ENCODE measurements at places on chromosomes 11 and 22. TPM values are rescaled to one million over a fixed set of nuclear protein-coding genes. Genes with fewer than 3 reads are reported as not detected.

The PKNOX2 gene
- 2.0 TPM for total RNA-seq

The CBLIF gene
- total RNA-seq: not detected

The GGTLC3 gene
- not detected for total RNA-seq

The TMEM132A gene
- 17.9 TPM for total RNA-seq

The UBQLN3 gene
- total RNA-seq: not detected

The HEPN1 gene
- not detected for total RNA-seq

The USP2 gene
- not detected for total RNA-seq

GRCh38 chr11:33068611-33069340 lies 29.4 kb downstream of the TCP11L1 start:
- DNase-seq: no peak

DNA sequence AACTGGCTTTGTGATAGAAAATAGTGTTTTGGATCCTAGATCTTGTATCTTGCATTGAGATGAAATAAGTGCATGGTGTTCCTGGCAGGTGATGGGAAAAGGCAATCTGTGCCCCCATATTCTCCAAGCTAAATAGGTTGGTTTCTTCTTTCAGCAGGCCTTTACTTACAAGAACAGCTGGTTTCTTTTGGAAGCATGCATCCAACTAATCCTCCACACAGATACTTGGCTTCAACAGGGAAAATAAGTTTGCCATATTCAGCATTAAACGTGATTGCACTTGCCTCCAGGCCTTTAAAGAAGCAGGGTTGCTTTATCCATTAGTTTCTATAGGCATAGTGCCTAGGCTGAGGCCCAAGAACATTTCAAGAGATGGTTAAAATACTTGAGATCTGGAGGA lies 59.9 kb downstream of the APIP start:
- DNase-seq: no peak

DNA sequence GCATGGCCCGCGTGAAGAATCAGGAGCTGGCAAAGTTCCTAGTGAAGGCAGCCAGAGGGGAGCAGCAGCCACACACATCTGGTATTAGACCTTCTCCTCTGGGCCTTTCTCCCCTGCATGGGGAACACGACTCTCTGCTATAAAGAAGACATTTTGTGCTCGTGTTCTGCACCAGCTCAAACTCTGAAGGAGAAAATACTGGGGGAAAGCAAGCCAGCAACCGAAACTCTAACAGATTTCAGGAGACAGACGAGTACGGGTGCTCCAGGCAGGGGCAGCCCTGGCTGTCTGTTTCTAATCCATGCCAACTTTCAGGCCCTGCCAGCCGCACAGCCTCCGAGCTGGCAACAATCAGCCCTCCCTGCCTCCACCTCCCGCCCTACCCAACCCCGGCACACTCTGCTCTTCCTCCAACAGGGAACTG lies 296.3 kb downstream of the BRD1 start:
- no peak for DNase-seq

- DNase-seq: no peak
Measured at GRCh38 chr22:39360674-39361413, 11.1 kb downstream of the SYNGR1 start.

GRCh38 chr11:9576701-9577381 lies 3.4 kb downstream of the WEE1 start:
- DNase-seq: peak; percentile 72

DNA sequence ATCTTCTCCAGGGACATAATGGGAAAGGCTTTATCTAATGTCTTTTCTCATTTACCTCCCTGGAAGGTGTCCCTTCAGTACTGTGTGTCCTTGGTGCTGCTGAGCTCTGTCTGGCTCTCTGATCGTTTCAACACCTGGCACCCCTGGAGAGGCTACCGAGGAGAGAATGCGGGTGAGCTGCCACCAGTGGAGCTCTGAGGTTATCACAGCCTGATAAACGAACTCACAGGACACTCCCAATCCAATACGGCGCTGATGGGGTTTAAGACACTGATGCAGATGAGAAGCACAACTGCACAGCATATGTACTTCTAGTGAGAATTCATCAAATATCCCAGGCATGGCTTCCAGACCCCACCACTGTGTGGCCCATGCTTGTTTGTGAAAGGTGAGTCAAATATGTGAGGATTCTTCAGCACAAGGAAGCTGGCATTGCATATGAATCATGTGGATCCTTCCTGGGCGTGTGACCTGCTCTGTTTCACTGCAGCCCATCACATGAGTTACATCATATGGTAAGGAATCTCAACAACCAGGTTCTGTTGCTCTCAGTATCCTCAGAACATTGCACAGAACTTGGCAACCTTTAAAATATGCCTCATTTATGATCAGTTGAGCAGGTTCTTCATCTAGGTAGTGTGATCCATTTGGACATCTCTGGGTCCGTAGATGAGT lies 34.8 kb upstream of the VWA5A start:
- DNase-seq: no peak

GRCh38 chr22:49159711-49160110 lies 668.0 kb downstream of the BRD1 start:
- no peak for DNase-seq

GRCh38 chr11:78615724-78616123 lies 41.1 kb upstream of the NARS2 start:
- DNase-seq: no peak

- DNase-seq: peak; percentile 30
Measured at GRCh38 chr11:110909336-110909735, 197.1 kb upstream of the ARHGAP20 start.

DNA sequence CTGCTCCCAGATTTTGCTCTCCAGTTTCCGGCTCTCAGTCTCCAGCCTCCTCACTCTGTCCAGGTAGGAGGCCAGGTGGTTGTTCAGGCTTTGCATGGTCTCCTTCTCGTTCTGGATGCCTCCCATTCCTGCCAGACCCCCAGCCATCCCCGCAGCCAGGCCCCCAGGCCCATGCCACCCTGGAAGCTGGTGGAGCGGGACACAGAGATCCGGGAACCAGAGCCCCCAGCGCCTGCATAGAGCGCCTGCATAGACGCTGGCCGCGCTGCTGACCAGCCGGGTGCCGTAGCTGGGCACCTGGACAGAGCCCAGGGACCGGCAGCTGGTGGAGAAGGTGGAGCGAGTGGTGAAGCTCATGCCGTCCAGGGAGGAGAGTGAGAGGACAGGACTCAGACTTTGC lies 82.7 kb upstream of the LDLRAD3 start:
- no peak for DNase-seq

- no peak for DNase-seq
Measured at GRCh38 chr22:47002692-47003091, 240.2 kb downstream of the TBC1D22A start.

DNA sequence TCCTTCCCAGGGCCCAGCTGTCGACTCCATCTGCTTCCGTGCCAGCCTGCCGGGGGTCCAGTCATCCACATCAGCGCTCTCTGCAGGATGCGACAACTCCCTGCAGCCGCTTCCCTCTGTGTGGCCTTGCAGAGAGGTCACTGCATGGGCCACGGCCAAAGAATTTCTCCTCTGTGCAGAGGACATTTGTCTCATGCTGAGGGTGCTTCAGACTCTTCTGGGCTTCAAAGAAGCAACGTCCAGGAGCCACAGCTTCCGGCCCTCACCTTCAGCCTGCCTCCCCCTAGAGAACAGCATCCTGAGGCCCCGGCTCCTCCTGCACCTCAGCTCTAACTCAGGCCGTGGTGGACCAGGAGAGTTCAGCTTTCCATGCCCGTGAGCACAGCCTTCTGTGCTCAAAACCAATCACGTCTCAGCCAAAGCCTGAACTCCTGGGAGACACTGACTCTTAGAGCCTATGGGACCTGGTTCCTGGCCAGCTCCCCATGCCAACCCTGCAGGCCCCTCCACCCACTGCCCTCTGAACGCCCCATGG lies 258.9 kb downstream of the BRD1 start:
- no peak for DNase-seq

DNA sequence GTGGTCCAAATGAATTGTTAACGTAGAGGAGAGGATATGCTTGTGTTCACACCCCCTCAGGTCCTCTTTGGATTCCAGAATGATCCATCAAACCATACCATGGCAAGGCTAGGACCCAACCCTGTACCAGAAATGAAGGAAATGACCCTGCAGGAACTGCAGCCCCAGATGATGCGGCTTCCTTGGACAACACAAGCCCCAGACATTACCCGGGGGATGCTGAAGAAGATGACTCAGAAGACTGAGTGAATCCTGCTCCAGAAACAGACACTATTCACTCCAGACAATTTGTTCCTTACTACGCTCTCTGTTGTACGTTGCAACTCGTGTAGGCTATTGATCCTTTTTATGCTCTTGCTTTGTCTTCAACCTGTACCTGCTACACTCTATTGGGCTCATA lies 15.2 kb upstream of the MTMR2 start:
- no peak for DNase-seq

DNA sequence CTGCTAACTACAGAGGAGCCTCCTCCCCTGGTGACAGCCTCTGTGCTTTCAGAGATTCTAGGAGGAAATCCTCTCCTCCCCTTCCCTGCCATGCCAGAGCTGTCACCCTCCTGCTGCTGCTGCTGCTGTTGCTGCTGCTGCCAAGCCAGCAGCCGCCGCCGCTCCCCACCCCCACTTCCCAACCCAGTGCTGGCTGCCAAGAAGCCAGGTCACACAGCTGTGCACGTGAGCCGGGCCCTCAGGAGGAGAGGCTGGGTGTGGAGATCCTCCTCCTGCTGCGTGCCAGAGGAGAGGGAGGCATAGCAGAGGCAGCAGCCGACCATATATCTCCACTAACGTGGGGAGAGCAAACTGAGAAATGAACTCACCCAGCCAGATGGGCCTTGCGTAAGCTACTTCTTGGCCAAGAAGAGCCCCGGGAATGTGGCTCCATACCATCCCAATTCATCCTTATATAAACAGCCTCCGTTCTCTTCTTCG lies 12.4 kb downstream of the CRY2 start:
- DNase-seq: peak; percentile 99

- DNase-seq: no peak
Measured at GRCh38 chr11:23536907-23537306, 676.6 kb upstream of the CCDC179 start.

- DNase-seq: no peak
Measured at GRCh38 chr11:69230856-69231425, 63.0 kb upstream of the MYEOV start.

- DNase-seq: peak; percentile 87
Measured at GRCh38 chr11:10653946-10654810, 39.4 kb downstream of the IRAG1 start.

GRCh38 chr11:23540101-23540561 lies 679.9 kb upstream of the CCDC179 start:
- peak; percentile 49 for DNase-seq

- DNase-seq: no peak
Measured at GRCh38 chr11:11294551-11294855, 58.5 kb downstream of the CSNK2A3 start.

- DNase-seq: peak; percentile 98
Measured at GRCh38 chr22:41380993-41381328, 781 bp upstream of the TEF start.

GRCh38 chr22:25806579-25806978 lies 64.6 kb downstream of the MYO18B start:
- DNase-seq: no peak

- DNase-seq: no peak
Measured at GRCh38 chr22:27978802-27979201, 59.7 kb upstream of the PITPNB start.
